ENCODE measurements at places on chromosomes 7 and 10.

DNA sequence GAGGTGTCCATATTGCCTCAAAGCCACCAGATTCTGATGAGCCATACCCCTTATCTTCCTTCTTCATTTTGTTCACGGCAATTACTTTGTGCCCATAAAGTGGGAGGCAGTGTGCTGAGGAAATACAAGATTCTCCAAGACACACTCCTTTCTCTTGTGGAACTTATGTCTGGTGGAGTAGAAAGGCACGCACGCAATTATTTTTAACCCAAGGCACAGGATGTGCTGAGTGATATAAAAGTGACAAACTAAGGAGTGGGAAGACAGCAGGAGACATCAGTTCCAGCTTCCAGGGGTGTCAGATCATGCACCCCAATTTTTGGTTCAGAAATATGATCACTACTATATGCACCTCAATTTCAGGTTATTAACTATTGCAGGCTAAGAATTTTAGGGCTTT, 94.7 kb upstream of the PDCD4 start:
- no peak for DNase-seq

GRCh38 chr7:44461387-44461786, 29.1 kb downstream of the NUDCD3 start:
- DNase-seq, result no peak

DNA sequence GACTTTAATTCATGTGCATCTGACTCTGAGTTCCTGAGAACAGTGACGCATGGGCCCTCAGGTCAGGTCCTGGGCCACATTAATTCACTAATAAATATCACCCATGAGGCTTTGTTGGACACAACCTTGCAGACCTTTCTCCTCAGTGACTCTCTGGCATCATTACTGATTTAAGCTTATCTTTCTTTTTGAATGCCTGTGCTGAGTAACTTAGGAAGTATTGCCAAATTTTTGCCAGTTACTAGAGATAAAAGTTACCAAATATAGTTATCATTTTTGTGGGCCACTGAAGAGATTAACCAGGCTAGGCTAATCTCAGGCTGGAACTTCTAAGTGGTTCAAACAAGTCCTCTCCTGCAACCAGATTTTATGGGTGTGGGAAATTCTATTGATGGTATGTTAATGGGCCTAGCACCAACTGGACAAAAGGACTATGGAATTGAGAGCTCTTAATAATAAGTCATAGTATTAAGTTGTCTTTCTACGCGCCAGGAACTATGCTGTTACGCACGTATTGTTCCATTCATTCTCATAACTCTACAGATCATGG, 28.8 kb upstream of the PRTFDC1 start:
- no peak for DNase-seq

DNA sequence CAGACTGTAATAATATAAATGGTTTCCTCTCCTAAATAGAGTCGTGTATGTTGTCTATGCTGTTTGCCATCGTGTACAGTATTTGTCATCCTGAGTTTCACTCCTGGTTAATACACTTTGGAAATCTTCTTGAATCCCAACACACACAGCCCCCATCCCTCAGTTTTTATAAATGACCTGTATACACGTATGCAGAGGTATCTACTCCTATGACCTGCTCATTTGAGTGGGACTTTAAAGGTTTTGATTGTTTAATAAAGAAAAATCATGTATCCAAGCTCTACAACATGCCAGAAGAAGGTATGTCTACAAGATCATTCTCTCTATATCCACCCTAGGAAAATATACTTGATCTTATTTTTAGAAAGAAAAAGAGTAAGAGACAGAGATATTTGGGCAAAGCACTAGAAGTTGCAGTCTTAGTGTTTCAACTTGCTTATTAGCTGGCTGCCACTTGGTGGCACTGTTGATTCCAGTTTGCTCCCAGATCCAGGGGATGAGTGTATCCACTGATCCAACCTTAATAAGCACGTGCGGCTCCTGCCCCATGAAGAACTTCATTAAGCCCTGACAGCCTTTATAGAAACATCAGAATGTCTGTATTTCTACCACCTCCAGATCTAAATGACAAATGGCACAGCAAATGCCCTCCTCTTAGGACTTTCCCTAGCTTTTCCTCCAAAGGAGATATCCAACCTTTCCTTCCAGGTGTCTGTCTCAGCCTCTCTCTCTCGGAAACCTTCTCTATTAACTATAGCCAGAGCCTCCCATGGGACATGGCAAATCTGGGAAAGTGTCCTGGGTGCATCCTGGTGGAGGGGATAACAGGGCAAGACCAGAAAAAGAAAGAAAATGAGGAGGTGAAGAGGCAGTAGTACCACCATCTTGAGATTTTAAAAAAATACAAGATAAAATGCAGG, 181.6 kb upstream of the NEBL start:
- no peak for DNase-seq

GRCh38 chr7:3787717-3788264, 486.7 kb downstream of the SDK1 start:
- no peak for DNase-seq

- DNase-seq, result no peak
These were observed 3.5 kb upstream of the DEPP1 start for GRCh38 chr10:44982114-44982460.

All from activated naive CD4-positive, alpha-beta T cell (primary cell).